NCI-H187 (cell line): ENCODE measurements at places on chromosomes 4 and X.
A peak's percentile ranks its signal among the peaks of the same experiment; 100 is the strongest.

- DNase-seq: no peak
Measured at GRCh38 chrX:154751669-154752271, 893 bp upstream of the GAB3 start.

GRCh38 chr4:122821092-122821491 lies 5.5 kb upstream of the FGF2 start:
- DNase-seq: no peak

- DNase-seq: no peak
Measured at GRCh38 chrX:39903343-39903742, 194.4 kb downstream of the BCOR start.

GRCh38 chr4:34469516-34469915 lies 1774.8 kb downstream of the ARAP2 start:
- no peak for DNase-seq

- no peak for DNase-seq
Measured at GRCh38 chr4:16686195-16686594, 212.2 kb downstream of the LDB2 start.

DNA sequence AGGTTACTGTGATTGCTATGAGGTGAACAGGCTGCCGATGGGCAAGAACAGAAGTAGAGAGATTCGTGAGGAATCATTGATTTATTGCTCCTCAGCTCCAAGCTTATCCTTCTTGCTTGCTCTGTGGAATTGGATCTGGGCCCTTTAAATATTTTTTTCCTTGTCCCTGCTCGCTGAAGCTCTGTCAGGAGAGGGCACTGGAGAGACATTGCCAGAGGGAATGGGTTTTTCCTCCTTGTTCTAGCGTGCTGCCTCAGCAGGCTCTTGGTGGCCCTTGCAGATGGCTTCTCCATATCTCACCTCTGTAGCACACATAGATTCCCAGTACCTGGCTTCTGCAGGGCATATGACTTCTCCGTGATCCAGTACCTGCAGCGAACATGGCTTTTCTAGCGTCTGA lies 67.4 kb downstream of the CNGA2 start:
- no peak for DNase-seq

DNA sequence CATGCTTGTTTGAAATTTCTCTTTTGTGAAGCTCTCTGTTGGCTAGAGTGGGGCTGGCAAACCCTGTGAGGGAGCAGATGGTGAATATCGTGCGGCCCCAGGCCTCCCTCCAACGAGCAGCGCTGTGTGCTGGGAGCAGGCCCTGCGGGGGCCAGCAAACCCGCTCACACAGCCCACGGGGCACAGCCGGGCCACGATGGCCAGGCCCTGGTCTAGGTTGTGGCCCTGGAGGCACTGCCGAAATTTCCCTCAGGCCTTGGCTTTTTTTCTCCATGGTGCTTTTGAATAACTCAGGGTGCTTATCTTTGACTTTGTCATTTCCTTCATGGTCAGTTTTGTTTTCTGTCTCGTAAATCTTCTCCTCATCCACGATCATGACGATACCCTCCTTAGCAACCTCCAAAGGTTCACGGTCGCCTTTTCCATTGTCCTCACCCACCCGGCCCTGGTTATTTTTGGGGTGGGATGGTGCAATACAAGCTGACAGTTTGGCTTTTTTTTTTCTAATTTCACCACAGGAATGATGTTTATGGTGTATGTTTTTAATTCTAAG lies 20.7 kb downstream of the PCGF3 start:
- DNase-seq: no peak

DNA sequence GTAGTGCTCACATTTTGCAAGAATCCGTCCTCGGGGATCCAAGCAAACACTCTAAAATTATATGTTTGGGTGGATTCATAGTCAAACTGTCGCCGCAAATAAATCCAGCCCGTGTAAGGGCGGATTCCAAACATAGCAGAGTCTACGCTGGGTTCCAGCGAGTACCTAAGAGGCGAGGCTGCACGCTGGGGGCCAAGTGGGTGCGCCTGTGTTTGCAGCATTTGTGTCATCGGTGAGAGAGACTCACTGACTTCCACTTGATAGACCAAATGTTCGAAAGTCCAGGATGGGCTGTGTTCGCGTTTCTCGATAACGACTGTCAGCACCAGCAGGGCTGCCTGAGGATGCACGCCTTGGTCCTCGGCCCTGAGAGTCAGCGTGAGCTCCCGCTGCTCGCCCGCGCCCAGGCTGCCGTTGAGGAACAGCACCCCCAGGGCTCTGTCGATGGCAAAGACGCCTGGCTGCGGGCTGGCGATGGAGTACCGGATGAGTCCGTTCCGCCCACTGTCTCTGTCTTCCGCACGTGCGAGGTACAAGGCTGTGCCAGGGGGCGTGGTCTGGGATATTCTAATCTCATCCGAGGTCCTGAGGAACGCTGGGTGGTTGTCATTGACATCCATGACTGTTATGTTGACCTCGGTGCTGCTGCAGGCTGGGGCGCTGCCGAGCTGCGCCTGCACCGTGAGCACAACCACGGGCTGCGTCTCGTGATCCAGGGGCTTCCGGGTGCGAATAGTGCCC lies 158.7 kb downstream of the DCHS2 start:
- no peak for DNase-seq

- DNase-seq: no peak
Measured at GRCh38 chrX:14354521-14354920, 174.8 kb upstream of the GLRA2 start.

GRCh38 chrX:13383907-13384306 lies 64.1 kb upstream of the ATXN3L start:
- no peak for DNase-seq

GRCh38 chrX:49876750-49877149 lies 2.5 kb upstream of the USP27X start:
- DNase-seq: no peak

DNA sequence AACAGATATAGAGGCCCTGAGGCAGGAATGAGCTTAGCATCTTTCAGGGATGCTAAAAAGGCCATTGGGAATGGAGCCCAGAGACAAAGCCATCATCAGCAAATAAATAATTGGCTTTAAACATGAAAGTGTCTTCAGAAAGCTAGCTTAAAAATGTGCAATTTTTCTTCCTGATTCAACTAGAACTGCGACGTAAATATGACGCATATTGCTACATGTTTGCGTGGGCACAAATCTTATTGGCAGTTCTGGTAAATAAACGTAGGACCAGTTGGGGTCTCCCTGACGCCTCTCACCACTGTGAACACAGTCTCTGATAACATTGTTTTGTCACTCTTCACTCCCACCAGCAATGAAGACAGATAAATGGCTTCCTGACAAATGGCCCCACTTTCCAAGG lies 97.3 kb upstream of the SRD5A3 start:
- no peak for DNase-seq

DNA sequence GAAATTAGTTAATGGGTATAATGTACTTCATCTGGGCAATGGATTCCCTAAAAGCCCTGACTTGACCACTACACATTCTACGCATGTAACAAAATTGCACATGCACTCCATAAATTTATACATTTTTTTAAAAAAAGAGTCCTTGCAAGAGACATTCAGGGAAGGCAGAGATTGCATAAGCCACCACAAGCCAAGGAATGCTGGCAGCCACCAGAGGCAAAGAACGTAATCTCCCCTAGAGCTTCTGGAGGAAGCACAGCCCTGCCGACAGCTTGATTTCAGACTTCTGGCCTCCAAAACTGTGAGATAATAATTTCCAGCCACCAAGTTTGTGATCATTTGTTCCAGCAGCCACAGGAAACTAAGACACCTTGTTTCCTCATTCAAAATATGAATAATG lies 185.6 kb upstream of the GALNT7 start:
- DNase-seq: no peak

DNA sequence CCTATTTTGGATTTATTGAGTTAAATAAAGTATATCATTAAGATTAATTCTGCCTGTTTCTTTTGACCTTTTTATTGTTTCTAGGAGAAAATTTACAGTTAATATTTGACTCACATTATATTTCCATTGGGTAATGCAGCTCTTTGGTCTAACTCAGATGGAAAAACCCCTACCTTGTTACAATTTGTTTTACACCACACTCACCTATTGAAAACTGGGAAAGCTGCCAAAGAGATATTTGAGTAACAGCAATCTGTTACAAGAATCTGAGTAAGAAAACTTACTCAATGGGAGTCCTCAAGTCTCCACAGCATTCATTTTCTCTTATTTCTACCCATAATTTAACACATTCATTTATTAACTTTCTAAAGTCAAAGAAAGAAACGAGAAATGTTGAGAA lies 108.0 kb upstream of the TLL1 start:
- no peak for DNase-seq

- peak; percentile 57 for DNase-seq
Measured at GRCh38 chr4:140237616-140238350, 83.8 kb upstream of the MAML3 start.

GRCh38 chr4:180682776-180683175 lies 1560.4 kb upstream of the TENM3 start:
- DNase-seq: no peak

DNA sequence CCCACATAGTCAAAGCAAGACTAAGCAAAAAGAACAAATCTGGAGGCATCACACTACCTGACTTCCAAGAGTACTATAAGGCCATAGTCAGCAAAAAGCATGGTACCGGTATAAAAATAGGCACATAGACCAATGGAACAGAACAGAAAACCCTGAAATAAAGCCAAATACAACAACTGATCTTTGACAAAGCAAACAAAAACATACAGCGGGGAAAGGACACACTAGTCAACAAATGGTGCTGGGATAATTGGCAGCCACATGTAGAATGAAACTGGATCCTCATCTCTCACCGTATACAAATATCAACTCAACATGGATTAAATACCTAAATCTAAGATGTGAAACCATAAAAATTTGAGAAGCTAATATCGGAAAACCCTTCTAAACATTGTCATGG lies 819.3 kb upstream of the FRG1 start:
- DNase-seq: no peak

DNA sequence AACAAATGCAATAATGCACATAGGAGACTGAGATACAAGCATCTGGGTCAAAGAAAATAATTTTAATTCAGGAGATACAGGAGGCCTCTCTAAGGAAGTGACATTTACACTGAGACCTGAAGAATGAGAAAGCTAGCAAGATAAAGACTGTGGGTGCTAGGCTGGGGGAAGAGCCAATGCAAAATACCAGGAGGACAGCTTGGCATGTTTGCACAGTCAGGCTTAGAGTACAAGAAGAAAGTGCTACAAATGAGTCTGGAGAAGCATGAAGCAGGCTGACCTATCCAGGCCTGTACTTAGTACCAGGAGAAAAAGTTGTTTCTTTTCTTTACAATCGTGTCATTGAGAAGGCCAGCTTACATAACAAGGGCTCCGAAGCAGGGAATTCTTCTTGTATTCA lies 56.9 kb downstream of the GABRB1 start:
- DNase-seq: no peak
